ENCODE measurements at places on chromosomes 7 and 10.

- DNase-seq = no peak
Observed at GRCh38 chr7:106615808-106616707, 44.9 kb downstream of the CCDC71L start.

DNA sequence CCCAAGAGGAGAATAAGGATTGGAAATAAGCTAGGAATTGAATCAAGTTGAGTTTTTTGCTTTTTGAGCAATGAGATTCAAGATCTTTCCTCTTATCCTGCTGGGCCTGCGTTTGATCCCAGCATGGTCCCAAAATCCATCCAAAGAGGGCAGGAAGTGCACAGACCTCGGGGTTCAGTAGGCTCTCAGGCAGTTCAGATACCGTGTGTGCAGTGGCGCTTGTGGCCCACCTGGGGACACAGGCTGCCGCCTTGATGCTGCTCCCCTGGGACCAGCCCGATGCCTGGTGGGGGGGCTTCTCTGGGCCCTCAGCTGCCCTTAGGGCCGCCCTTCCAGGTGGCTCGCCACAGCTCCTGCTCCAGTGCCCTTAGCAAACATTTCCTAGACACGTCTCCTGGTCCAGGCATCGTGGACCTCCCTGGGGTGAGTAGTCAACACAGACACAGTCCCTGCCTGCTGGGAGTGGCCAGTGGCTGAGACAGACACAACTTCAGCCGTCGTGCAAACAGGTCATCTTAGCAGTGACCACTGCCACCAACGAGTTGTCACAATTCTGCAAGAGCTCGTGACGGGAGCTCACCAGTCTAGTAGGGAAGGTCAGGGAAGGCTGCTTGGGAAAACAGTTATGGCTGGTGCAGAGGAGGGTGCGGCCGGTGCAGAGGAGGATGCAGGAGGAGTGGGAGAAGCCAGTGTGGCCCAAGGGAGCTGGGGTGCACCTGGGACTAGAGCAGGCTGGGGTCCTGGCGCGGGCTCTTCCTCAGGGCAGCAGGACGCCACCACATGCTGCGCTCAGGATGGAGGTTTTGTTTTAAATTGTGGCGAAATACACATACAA, 21.7 kb upstream of the JAKMIP3 start:
- no peak for DNase-seq

GRCh38 chr10:132764108-132764507, 21.8 kb downstream of the NKX6-2 start:
- no peak for DNase-seq

GRCh38 chr7:80604436-80604835, 34.0 kb upstream of the CD36 start:
- no peak for DNase-seq

- DNase-seq = no peak
Observed at GRCh38 chr7:14690486-14690885, 212.1 kb downstream of the DGKB start.

DNA sequence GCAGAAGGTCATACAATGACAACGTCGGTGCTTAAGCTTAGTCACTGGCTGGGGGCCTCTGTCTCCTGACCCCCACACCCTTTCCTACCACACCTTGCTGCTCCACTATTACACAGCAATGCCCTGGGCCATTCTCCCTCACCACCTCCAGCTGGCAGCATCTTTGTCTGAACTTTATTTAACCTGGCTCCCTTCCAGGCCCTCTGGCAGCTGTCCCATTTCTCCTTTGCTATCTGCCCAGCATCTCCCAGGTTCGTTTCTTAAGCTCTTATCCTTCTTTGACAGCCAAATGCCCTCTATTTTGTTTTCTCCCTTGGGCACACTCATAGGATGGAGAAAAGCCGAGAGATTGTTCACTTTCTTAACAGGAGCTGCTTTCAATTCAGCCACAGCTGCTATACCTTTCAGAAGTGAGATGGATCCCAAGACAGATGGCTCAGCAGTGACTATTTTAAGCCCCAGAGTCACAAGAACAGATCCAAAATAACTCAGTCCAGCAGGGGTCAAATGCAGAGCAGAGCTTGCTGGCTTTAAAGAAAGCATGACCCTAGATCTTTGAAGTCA, 1277.1 kb upstream of the AUTS2 start:
- no peak for DNase-seq

DNA sequence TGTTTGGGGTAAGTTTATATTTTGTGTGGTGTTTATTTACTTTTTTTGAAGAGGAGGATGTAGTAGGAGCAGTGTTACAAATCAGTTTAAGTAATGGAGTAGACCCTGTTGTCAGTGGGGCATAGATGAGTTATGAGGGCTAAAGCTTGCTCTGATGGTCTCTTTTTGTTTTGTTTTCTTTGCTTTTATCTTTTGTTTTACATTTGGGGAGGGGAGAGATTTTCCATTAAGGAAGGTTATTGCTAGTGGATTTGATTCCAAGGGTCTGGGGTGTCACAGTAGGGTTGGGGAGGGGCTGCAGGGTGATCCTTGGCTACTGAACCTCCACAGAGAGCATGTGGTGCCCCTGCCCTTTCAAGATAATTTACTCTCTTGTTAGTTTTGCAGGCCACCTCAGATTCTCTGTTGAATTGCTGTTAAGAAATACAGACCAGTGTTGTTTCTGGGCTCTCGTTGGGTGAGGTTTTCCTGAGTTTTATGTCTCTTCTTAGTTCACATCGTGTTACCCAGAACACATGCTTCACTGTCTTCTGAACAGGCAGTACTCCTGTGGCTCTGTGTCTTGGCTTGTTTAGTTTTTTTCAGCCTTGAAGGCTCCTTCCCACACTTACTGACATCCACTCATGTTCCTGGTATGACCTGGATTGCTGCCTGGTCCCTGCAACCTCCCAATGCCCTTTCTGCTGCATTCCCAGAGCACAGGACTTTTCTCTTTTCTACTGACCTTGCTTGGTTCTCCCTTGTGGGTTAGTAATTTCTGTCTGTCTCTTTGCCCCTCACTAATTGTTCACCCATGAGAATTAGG, 4.2 kb downstream of the KIFBP start:
- no peak for DNase-seq

DNA sequence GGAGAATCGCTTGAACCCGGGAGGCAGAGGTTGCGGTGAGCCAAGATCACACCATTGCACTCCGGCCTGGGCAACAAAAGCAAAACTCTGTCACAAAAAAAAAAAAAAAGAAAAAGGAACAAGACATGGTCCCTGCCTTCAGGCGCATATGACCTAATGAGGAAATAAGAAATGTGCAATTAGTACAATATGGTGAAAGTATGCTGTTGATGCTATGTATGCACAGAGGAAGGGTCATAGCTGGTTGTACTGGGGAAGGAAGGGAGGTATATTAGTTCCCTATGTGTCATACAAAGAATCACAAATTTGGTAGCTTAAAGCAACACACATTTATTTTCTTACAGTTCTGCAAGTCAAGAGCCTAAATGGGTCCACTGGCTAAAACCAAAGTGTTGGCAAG, 97.8 kb upstream of the MPP7 start:
- DNase-seq = no peak

- no peak for DNase-seq
Observed at GRCh38 chr10:51377932-51378599, 303.8 kb downstream of the PRKG1 start.

DNA sequence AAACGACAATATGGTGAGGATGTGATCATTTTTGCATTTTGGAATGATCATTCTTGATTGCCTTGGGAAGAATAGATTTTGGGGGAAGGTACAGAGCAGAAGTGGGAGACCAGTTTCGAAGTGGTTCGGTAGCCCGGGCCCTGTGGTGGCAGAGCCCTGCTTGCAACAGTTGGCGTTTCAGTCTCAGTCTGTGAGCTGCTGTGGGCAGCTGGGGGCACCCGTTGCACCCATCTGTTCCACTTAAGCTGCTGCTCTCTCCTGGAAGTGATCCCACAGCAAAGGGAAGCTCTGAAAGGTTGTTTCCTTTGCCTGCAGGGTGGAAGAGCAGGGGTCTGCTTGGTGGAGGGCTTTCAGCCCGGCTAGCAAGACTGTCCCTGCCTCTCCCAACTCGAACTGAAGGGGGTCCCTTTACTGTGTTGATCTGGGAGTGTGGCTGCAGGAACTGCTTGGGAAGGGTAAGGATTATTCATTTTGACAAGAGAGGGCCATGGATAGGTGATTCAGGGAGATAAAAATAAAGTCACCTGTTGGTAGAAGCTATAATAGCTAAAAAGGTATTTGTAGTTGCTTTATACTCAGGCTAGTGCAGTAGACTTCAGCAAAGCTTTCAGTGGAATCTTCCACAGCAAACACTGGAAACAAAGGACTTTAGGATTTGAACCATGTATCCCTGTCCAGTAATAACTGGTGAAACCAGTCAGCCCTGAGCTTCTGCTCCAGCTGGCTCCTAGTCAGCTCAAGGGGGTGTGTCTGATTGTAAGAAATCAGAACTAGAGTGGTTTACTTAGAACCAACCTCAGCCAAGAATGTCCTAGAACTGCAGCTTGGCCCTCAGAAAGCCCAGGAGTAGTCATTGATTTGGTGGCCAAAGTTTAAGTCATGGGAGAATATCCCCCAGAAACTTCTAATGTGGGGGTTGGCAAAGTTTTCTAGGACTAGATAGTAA, 53.1 kb upstream of the PDCD4 start:
- DNase-seq = no peak

Measured in CD4-positive, alpha-beta T cell treated with Interleukin-6 at 100 ng/mL for 8 hours (primary cell).